H7 (cell line): ENCODE measurements at places on chromosomes 11 and 22.

DNA sequence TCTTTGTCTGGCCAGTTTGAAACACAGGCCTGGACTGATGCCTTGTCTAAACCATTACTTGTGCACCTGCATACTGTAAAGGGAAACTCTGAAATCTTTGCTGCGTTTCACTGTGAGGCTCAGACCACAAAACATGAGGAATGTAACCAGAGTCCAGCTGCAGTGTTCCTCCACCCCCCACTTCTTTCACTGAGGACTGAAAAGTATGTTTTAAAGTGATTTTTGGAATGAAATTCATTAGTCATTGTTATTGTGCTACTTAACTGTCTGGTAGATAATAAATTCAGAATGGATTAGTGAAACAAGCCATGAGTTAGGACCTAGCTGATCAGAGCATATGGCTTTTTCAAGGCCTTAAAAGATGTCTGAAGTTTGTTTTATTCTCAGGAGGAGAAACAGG, 181.2 kb downstream of the WNT11 start:
- no peak for DNase-seq

- DNase-seq, result peak; percentile 2
These were observed 35.2 kb upstream of the CSNK1E start for GRCh38 chr22:38352436-38352835.

DNA sequence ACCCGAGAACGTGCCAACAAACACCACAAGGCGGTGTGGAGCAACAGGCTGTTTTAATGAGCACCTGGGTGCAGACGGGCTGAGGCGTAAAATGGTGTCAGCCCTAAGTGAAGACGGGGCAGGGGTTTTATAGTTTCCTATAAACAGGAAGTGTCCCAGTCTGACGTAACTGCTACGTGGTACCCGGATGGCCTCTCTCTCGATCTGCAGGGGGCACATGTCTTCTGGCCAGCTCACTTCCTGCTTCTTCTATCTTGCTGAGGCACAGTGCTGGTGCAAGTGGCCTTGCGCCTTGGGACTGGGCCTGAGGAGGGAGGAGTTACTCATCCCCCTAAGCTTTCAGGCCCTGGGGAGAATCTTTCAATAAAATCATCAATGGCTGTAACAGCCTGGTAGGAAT, 20.9 kb downstream of the OOSP3 start:
- no peak for DNase-seq

GRCh38 chr22:38737302-38738060, 18.3 kb downstream of the SUN2 start:
- peak; percentile 46 for DNase-seq

DNA sequence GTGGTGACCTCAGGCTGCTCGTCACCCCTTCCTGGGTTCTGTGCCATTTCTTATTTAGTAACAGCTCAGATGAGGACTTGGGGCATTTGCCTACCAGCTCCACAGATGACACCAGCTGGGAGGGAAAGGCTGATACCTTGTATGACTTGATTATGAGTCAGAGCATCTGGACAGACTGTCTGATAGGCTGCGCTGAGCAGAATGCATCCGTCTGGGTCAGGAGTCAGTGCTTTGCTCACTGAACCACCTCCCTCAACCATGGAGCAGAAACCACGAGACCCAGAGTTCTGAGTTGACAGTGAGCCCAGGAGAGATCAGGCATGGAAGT, 6.8 kb downstream of the ST14 start:
- DNase-seq, result no peak

DNA sequence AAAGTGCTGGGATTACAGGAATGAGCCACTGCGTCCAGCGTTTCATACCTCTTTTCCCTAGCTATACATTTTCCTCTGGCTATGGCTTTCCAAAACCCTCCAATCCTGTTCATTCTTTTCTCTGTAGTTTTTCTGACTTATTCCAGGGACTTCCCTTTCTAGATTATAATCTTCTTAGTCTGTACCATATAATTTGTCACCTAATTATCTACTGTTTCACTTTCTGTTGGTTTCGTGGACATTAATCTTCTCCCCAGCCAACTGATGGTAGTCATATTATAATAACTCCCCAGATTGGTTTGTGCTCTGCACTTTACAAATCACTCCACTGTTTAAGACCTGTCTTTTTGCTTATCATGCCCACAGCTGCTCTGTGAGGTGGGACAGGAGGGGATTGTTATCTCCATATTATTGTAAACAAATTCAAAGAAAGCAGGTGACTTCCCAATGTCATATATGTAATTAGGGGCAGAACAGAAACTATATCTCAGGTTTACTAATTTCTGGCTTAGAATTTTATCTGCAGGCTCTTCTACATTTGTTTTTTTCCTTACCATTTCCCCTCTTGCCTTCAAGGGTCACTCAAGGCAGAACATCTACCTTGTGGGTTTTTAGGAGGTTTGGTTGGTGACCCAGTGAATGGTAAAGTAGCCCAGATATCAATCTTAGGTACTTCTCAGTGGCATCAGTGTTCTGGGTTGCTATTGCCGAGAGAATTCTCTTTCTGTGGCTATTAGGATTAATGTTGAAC, 23.9 kb downstream of the STIM1 start:
- no peak for DNase-seq

DNA sequence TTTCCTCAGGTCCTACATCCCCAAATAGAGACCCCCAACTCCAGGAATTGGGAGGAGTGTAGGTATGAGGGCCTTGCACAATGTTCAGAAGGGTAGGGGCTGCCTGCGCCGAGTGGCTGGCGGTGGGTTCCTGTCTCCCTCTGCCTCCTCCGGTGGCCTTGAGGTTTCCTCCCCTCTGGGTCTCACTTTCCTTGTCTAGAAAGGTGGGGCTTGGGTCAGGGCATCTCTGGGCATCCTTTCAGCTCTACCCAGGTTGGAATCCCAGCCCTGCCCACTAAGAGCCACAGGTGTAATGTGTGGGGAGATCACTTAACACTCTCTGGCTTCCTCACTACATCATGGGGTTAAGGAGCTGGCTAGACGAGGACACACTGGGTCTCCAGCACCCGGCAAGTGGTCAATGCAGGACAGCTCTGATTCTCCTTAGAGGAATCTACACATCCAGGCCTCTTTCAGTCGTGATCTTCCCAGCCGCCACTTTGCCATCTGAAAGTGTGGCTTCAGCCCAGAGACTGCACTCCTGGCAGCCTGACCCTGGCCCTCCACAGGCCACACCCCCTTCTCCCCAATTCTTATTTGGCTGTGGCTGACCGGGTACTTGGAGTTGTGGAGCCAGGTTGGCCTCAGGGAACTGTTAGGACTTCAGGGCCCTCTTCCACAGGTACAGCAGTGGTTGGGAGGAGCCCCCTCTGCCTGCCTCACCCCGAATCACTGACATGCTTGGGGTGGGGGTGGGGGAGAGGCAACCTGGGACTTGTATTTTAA, 22.1 kb downstream of the PRDM11 start:
- DNase-seq, result peak; percentile 69
